ENCODE measurements at places on chromosomes 3 and 15.

DNA sequence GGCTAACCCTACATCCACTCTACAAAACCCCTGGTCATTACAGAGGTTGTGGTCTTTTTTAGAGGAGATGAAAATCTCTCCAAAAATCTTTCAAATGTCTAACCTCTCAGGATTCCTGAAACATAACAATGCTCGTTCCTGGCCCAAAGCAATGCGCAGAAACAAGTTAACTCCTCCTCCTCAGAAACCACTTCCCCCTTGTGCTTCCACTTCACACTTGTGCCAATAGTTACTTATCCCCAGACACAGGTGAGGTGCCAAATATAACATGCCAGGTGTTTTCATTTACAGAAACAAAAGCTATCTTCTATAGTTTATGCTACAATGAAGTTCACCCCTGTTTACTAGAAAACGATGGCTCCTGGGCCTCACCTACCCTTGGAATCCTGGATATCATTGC is 6.2 kb downstream of the NDUFAF1 start:
- no peak for DNase-seq

GRCh38 chr15:100468285-100468684 is 60.5 kb downstream of the CERS3 start:
- no peak for DNase-seq

DNA sequence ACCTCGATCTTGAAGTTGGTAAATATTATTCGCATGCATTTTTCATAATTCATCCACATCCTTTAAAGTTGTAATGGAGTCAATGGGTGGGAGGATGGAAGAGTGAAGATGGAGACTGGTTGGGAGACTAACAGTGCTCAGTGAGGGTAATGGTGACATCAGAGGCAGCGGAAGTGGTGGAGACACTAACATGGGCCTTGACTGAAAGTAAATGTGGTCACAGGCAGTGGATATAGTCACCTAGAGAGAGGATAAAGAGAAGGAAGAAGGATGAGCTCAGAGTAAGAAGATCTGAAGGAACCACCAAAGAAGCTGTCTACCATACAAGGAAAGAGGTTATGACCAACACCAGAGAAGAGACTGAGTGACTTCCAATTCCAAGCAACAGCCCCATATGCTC is 281.6 kb upstream of the STT3B start:
- no peak for DNase-seq

DNA sequence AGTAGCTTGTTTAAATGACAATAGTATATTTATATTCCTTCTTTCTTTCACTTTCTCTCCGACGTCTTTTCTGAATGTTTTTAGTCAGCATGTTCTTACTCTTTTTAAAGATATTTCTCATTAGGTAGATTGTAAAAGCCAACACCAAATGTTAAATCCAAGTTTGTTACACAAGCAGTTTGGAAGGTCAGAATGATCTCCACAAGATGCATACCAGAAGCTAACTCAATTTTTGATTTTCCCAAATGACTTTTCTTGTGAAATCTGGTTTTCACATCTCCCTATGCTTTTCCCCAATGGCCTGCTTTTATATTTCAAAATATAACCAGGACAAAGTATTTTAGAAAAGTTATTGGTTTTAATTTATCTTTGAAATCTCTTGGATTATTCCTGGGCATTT is 49.7 kb upstream of the TPRG1 start:
- no peak for DNase-seq

DNA sequence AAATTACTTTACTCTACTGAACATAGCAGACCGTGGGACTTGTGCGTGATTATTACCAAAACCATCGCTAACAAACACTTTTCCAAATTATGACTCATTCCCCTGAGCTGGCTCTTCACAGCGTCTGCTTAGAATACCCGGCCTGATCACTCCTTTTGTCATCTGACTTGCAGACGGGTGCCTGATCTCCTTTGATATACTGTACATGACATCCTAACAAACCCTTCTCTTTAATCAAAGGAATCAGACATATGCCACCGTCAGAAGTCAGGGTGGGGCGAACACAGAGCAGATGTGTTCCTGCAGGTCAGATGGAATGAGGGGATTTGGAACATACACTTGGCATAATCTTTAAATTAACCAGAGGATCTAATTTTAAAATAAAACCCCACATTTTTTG is 48.5 kb upstream of the SH3GL3 start:
- no peak for DNase-seq

DNA sequence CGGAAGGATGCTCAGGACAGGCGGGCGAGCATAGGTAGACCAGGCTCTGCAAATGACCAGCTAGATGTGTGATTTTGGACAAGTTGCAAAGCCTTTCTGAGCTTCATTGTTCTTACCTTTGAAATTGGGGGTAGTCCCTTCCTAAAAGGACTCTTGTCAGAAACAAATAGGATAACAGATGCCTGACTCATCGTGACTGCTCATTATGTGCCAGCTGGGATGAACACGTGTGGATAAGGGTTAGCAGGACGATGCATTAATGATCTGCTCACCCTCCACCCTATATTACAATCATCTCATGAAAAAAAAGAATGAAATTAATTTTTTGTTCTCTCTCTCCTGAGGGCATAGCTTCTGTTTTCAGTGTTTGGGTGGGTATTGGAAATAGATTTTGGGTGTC is 223.4 kb downstream of the NR2F2 start:
- no peak for DNase-seq

DNA sequence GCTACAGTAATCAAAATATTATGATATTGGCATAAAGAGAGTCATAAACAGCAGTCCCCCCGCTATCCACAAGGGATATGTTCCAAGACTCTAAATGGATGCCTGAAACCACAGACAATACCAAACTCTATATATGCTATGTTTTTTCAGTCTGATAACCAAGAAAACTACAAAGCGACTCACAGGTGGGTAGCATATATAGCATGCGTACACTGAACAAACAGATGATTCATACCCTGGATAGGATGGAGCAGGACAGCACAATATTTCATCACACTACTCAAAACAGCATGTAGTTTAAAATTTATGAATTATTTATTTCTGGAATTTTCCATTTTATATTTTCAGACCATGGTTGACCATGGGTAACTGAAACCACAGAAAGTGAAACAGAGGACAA is 87.0 kb upstream of the PPP2R3A start:
- DNase-seq, result no peak

- no peak for DNase-seq
These were observed 34.9 kb downstream of the PPP1R2 start for GRCh38 chr3:195508185-195508584.

DNA sequence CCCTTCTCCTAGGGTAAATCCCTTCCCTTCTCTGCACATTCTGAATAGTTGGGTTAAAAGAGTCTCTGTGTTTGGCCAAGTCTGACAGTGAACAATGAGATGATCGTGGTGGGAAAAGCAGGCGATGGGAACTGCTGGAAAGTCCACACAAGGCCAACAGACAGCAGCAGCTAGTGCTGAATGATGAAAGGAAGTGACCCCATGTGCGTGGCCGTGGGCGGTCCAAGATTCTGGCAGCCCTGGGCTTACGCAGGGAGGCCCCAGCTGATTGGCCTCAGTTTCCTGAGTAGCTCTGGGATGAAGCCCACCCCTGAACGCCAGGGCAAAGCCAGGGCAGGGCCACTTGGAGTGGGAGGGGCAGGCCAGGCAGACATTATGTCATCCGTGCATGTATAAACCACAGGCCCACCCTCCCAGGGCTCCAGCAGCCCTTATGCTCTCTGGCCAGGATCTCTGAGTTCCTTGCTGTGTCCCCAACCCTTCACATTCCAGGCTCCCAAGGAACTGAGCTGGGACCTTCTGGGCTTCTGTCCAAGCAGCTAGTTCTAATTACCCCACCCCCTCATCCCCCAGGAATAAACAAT is 57.8 kb downstream of the CDC25A start:
- no peak for DNase-seq

DNA sequence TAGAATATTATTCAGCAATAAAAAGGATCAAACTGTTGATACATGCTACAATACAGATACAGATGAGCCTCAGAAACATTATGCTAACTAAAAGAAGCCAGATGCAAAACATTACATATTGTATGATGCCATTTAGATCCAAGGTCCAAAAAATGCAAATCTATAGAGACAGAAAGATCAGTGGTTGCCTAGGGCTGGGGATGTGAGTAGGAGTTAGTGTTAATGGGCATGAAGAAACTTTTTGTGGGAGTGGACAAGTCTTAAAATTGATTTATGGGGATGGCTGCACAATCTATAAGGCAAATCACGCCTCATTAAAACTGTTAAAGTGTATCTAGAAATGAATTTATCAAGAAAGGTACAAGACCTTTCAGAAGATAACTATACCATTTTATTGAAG is 45.0 kb downstream of the EHHADH start:
- DNase-seq, result no peak

DNA sequence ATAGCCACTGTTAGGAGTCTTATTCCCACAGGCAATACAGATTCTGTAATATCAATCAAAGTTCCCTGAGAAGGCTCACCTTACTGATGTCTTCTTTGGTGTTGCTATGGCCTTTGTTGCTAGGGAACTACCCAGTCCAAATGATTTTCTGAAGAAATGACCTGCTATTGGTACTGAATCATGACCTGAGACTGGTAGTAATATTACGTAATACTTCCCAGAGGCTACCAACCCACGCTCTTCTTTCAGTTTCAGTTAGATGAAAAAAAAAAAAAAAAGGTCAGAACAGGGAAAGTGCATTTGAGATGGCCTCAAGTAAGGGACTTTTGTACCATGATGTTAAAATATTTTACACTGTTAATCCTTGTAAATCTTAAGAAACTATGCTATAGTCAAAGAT is 1092.5 kb upstream of the EPHA6 start:
- DNase-seq, result no peak

- no peak for DNase-seq
These were observed 30.7 kb upstream of the HES1 start for GRCh38 chr3:194105292-194105691.

GRCh38 chr3:52053307-52054304 is 2.8 kb downstream of the DUSP7 start:
- DNase-seq, result no peak

DNA sequence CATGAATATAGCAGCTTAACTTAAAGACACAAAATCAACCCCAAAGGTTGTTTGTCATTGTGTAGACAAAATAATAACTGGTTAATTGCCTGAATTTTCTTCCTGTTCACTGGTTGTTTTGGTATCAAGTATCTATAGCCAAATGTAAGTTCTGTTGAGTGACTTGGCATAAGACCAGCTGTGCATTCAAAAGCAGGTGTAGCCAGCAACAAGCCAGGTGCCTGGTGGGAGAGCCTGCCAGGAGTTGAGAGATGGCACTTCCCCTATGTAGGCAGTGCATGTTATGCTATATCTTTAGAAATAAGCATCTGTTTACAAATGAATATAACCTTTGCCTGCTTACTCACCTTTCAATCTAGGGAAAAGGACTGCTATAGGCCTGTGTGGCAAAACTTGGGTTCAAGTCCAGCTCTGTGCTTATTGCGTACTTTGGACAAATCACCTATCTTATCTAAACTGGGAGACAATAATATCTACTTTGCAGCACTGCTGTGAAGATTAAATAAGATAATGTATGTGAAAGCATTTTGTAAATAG is 84.9 kb upstream of the TBL1XR1 start:
- peak; percentile 100 for DNase-seq

DNA sequence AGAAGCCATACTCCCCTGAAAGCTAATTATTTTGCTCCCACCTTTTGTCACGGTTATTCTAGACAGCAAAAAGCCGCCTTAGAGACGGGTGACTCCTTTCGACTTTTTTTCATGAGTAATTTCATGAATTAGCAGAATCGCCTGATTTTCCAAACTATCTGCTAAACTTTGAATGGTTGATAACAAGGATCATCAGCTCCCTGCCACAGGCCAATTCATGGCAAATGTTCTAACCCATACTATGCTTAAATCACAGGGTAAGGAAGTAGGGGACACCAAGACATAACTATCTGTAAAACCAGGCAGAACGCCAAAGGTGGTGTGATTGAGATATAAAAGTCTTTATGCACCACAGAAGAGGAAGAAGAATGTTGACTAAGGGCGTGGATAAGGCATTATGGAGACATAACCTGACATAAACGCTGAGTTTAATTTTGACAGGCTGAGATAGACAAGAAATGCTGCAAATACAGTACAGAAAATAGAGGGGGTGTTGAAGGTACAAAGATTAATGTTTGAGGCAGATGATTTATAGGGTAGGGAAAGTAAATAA is 891 bp upstream of the DMXL2 start:
- no peak for DNase-seq

- DNase-seq, result no peak
These were observed 164.2 kb downstream of the FMN1 start for GRCh38 chr15:33030315-33030714.

DNA sequence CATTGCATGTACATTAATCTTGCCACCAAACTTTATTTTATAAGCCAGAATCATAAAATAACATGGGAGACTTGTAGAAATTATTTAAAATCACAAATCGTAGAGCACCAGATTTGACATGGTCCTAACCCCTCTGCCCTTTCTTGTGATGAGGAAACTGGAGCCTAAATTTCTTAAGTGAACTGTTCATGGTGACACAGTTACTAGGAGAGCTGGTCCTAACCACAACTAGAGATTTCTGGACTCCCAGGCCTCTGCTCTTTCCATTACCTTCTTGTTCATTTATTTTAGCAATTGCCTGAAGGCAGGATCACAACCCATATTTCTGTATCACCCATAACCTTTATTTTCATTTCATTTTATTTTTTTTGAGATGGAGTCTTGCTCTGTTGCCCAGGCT is 352.5 kb downstream of the LPP start:
- no peak for DNase-seq

DNA sequence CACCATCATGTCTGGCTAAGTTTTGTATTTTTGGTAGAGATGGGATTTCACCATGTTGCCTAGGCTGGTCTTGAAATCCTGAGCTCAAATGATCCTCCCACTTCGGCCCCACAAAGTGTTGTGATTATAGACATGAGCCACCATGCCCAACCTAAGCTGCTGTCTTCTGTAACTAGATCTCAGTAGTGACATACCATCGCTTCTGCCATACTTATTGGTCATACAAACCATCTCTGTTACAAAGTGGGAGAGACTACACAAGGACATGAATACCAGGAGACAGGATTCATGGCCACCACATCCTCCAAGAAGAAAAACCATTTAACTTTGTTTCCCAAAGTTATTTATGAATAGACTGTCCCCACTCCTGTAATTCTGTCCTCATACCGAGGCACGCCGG is 81.3 kb downstream of the SMAD6 start:
- no peak for DNase-seq

DNA sequence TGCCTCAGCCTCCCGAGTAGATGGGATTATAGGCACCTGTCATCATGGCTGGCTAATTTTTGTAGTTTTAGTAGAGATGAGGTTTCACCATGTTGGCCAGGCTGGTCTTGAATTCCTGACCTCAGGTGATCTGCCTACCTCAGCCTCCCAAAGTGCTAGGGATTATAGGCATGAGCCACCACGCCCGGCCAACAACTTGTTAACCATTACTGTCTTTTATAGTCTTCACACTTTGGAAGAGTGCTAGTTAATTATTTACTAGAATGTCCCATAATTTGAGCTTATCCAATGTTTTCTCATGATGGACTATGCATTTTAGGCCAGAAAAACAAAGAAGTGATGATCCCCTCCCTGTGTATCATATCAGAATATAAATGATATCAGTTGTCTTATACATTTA is 288.6 kb upstream of the CBLB start:
- no peak for DNase-seq
